ENCODE measurements at places on chromosomes 5 and 9.
A peak's percentile ranks its signal among the peaks of the same experiment; 100 is the strongest.

GRCh38 chr5:142792012-142792864, 22.1 kb downstream of the ARHGAP26 start:
- DNase-seq, result no peak

GRCh38 chr5:746258-746761, 38.2 kb downstream of the ZDHHC11B start:
- no peak for DNase-seq

DNA sequence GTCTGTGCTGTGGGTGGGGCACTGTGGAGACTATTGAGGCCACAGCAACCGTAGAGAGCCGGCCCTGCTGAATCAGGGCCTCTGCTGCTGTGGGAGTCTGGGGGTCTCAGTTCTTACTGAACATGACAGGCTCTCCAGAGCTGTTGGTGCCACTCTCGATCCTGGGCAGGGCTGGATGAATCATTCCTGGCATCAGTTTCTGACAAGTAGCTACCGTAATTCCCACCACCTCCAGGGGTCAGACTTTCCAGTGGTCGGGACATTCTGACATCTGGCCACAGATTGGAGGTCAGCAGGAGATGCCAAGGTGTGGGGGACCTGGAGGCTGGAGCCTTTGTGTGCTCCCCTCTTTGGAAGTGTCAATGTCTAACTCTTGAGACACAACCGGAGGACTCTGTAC, 188.4 kb downstream of the IRX2 start:
- DNase-seq, result no peak

GRCh38 chr5:172647352-172648012, 6.4 kb downstream of the NEURL1B start:
- DNase-seq, result no peak

DNA sequence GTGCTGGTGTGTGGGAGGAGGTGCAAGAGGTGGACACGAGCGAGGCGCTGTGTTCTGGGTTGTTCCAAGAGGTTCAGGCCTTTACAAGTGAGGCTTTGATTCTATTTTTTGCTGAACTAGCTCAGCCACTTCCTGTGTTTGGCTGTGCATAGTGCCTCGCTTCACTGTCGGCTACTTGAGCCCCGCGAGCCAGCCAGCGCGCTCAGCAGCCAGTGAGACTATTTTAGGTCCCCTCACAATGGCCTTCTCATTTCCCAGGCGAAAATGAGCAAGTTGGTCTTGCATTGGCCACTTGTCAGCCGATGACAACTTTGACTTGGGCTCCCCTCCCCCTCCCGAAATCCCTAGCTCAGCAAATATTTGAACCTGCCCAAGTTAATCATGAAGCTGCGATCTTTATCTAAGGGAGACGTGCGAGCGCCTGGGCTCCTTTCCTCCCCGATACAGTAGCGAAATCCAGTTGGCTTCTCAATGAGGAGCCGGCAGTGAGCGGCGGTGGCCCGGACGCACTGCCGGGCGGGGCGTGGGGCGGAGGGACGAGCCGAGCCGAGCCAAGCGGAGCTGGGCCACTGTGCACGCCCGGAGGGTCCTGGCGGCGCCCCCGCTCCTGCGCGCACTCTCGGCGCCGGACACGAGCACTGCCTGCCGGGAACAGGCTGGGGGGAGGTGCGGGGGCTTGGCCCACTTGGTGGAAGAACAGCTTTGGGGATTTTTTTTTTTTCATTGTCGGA, 72.6 kb downstream of the PIK3R1 start:
- DNase-seq, result peak; percentile 62

DNA sequence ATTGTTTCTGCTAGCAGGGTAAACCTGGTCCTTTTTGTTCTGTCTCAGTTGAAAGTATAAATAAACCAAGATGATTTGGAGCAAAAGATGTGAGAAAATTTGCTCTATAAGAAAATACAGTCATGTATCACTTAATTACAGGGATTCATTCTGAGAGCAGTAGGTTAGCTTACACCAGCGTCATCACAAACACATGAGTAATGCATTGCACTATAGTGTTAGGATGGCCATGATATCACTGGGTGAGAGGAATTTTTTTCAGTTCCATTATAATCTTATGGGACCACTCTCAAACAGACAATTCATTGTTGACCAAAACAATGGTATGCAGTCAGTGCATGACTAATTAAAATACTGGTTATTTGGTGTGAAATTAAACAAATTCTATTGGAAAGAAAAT, 430.9 kb downstream of the CHSY3 start:
- DNase-seq, result no peak

- DNase-seq, result no peak
These were observed 338.1 kb downstream of the PRELID2 start for GRCh38 chr5:145497052-145497451.

GRCh38 chr9:121866927-121867326, 215.5 kb downstream of the DAB2IP start:
- no peak for DNase-seq

- DNase-seq, result no peak
These were observed 59.1 kb downstream of the THBS4 start for GRCh38 chr5:80094236-80094738.

DNA sequence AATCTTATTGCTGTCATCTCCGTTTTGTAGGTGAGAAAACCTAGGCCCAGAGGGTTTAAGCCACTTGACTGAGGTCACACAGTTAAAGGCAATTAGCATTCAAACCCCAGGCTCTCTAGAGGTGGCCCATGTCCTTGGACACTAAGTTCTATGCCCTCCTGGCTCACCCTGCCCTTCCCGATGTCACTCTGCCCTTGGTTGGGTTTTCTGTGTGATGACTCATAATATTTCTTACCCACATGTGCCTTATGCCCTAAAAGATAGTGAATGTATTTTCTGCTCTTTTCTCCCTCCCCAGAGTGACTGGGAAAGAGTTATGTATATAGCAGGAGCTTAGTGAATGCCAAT, 174.5 kb upstream of the PITX1 start:
- DNase-seq, result no peak

DNA sequence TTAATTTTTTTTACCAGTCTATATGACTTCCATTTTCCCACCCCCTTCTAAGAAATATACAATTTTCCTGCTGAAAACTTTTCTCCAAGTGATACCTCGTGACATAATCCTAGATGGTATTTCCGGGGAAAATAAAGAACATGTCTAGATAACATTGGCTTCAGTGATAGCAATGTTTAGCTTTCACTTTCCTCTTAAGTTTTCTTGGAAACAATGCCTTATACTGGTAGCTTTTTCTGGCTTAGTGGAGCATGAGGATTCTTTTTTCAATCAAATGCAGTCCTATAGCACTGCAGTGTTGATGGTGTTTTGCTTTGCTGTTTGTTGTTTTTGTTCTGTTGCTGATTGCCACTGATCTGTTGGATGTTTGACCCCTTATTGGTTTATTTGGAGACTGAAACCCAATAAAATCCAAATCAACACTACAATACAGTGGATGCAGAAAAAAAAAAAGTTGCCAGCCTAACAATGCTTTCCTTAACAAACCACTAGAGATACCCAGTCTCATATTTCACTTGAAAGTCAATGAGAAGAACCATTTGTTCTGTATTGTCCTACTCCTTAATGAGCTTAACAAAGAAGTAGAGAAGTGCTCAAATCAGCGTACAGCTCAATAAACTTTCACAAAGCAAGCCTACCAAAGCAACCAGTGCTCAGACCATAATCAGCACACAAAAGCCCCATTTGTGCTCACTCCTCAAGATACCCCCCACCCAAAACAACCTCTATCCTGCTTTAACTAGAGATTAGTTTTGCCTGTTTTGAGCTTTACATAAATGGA, 74.2 kb upstream of the GRAMD2B start:
- no peak for DNase-seq

GRCh38 chr5:177089825-177090641, 3.3 kb downstream of the FGFR4 start:
- no peak for DNase-seq

DNA sequence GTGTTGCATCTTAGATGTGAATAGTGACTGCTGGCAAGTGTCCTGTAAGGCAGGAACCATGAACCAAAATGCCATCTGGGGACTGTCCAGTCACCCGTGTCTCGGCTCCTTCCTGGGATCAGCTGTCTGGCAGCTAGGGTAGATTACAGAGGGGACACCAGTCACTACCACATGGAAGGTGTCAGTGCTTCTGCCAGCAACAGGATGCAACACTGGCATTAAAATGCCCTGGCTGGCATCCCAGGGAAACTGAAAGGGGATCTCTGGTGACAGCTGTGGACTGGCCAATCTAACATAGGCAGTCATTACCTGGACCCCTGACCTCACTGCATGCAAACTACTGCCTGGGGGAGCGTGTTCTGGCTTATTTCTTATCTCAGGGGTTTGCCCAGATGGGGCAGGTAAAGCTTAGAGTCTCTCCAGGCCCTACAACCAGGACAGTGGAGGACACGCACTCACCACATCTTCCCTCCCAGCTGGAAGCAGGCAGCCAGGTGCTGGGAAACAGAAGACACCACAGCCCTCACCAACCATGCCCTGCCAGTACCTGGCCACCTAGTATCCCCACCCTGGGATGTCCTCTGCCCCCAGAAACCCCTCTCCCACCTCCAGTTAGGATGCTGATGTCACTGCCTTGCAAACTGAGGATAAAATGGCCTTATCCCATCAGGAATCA, 83.8 kb downstream of the SEMA4D start:
- DNase-seq, result no peak

DNA sequence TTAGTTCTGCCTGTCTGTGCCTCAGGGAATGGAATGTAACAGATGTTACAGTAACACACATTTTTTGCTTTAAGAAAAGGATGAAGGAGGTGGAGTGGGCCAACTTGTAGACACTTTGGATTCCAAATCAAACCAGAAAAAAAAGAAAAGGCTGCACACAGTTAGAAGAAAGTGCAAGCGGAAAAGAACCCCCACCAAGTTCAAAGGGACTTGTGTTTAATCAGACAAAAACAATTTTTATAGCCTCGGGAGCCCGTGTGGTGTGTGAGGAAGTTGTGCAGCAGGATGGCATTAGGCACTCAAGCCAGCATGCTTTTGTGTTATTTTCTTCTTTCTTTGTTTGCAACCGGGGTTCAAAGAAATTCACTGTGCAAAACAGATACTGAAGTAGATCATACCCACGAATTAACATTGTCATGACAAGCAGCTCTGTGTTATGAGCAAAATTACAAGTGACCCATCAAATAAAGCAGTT, 189.5 kb downstream of the SEMA5A start:
- DNase-seq, result no peak

- no peak for DNase-seq
These were observed 106.2 kb downstream of the FBXL7 start for GRCh38 chr5:15606197-15606596.

- DNase-seq, result no peak
These were observed 274.4 kb upstream of the SEMA6A start for GRCh38 chr5:116848954-116849581.

- no peak for DNase-seq
These were observed 236.2 kb downstream of the NNT start for GRCh38 chr5:43839218-43839617.

- no peak for DNase-seq
These were observed 659 bp downstream of the RAI14 start for GRCh38 chr5:34656700-34657273.

GRCh38 chr9:79736051-79736450, 164.3 kb downstream of the TLE4 start:
- no peak for DNase-seq

- no peak for DNase-seq
These were observed 38.2 kb downstream of the CPEB4 start for GRCh38 chr5:173926359-173926758.

GRCh38 chr9:124281931-124282371, 24.2 kb downstream of the NEK6 start:
- no peak for DNase-seq

- no peak for DNase-seq
These were observed 23.7 kb downstream of the P4HA2 start for GRCh38 chr5:132203916-132204315.

DNA sequence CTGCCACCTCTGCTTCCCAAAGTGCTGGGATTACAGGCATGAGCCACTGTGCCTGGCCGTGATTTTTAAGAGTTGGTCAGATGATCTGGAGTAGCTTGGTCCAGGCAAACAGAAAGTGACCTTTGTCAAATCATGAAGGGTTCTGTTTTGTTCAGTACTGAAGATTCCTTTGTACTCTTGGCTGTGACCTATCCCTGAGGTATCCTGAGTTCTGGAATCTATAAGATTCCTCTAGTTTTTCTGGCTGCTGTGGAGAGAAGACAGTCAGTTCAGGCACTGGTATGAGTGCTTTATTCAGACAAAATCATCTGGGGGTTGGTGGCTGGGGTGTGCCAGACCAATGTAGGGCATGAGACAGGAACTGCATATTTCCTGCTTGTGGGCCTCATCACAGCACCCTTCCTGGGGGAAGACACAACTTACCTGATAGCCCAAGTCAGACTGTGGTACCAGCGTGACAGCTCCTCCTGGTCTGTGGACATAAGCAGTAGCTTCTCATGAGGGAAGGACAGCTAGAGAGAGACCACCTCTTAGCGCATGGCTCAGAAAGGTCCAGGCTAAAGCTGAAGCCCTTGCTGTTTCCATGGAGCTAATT, 3.1 kb downstream of the ARHGEF39 start:
- DNase-seq, result peak; percentile 67

- DNase-seq, result no peak
These were observed 40.7 kb downstream of the PFDN1 start for GRCh38 chr5:140262221-140262620.

GRCh38 chr5:65087154-65087553, 318.4 kb downstream of the CWC27 start:
- DNase-seq, result no peak

GRCh38 chr5:86894056-86894455, 276.3 kb downstream of the COX7C start:
- DNase-seq, result no peak

- no peak for DNase-seq
These were observed 31.7 kb upstream of the CDH6 start for GRCh38 chr5:31161781-31162181.

DNA sequence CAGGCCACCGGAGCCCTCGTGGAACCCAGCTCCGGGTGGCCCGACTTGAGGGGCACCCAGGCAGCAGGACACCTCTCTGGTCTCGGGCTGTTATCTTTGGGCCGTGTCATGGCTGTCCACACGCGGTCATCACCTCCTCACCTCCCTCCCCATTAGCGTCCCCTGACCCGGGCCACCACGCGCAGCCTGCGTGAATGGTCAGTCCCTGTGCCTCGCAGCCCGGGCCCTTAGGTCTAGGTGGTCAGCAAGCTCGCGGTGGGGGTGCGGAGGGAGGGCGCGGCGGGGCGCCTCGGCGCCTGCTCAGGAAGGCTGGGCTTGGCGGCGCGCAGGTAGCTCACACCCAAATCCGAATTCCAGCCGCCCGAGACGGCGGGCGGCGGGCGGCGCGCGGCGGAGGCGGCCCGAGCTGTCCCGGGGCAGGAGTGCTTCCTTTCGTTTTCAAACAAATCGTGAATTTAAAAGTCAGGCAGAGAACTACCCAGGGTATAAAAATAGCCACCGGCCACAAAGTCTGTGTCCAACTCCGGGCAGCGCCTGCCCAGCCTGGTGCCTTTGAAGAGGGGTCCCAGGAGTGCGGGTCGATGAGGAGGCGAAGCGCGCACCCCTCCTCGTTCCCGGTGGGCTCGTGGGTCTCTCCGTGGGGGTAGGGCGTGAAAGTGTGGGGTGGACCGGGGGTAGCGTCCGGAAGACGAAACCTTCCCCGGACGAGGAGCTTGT, 1.0 kb upstream of the RXRA start:
- DNase-seq, result no peak
